ENCODE measurements at places on chromosomes 4 and X.

DNA sequence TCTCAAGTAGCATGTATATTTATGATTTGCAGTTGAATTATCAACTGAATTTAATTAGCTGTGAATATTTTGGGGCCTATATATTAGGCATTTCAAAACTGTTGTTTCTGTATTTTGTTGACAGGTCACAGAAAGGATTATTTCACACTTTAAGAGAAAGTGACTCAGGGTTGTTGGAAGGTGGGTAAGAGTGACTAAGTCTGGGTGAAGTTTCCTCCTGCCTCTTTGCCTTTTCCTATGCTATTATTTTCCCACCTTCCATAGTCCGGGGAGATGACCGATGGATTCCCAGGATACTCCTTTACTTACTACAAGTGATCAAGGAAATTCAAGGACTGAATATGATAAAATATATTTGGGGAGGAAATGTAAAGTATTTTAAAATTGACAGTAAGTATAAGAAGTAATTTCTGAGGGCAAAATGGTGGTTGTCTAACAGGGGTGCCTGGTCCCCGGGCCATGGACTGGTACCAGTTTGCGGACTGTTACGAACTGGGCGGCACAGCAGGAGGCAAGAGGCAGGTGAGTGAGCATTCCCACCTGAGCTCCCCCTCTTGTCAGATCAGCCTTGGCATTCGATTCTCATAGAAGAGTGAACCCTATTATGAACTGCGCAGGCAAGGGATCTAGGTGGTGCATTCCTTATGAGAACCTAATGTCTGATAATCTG, 175.5 kb upstream of the GPRIN3 start:
- no peak overlapping the region for H3K4me3 ChIP-seq
- H3K27ac ChIP-seq: no peak overlapping the region
- no peaks in the 10 kb centered on the region for H3K36me3 ChIP-seq
- H3K4me1 ChIP-seq: no peaks in the 10 kb centered on the region
- DNase-seq: peak; percentile 43
- no peaks in the 10 kb centered on the region for H3K27me3 ChIP-seq

DNA sequence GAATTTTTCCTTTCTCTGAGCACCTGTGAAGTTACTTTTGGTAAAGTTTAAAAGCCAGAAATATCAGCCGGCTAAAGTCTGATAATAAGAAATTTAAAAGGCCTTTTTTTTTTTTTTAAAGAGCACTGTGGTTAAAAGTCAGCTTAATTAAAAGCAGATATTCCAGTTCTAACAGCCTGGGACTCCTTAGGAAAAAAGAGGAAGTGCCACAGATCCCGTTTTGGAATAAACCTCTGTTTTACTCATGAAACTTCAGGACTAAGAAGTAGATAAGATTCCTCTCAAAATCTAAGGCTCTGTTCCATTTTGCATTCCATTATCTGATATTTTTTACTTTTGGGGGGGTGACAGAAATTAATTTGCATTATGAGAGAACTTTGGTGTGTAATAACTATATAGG, 37.8 kb downstream of the ABCB7 start:
- H3K4me3 ChIP-seq: no peak overlapping the region
- H3K36me3 ChIP-seq: no peaks in the 10 kb centered on the region
- no peak overlapping the region for H3K27ac ChIP-seq
- H3K4me1 ChIP-seq: no peaks in the 10 kb centered on the region

- H3K4me1 ChIP-seq: no peaks in the 10 kb centered on the region
- H3K4me3 ChIP-seq: no peak overlapping the region
- no peak overlapping the region for H3K27ac ChIP-seq
- DNase-seq: no peak
- peaks cover 70% of the 10 kb centered on the region for H3K27me3 ChIP-seq
- no peaks in the 10 kb centered on the region for H3K36me3 ChIP-seq
Observed at GRCh38 chr4:8762951-8763735, 108.5 kb downstream of the HMX1 start.

DNA sequence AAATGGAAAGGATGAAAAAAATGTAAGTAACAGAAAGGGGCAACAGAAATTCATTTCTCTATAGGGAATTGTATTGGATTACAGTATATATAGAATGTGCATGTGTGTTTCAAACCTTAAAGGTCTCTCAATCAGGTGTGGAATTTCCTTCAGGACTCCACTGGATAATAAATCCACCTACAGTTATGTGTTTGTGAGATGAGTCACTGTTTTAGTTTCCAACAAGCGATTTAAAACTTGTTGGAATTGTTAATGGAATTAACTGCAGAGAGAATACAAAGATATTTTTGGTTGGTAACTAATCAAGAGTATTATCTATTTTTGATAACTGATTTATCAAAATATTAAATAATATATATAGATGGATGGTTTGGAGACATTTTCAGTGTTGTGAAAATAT, 32.8 kb downstream of the CEP44 start:
- H3K27ac ChIP-seq: no peak overlapping the region
- no peaks in the 10 kb centered on the region for H3K27me3 ChIP-seq
- H3K4me1 ChIP-seq: no peaks in the 10 kb centered on the region

- H3K27me3 ChIP-seq: no peaks in the 10 kb centered on the region
- no peaks in the 10 kb centered on the region for H3K4me1 ChIP-seq
- no peaks in the 10 kb centered on the region for H3K36me3 ChIP-seq
- no peak overlapping the region for H3K4me3 ChIP-seq
- no peak for DNase-seq
Observed at GRCh38 chr4:46554760-46555465, 165.0 kb upstream of the GABRA2 start.

All from left lung (tissue), 14 donors.